ENCODE measurements at places on chromosomes 13 and 19.

DNA sequence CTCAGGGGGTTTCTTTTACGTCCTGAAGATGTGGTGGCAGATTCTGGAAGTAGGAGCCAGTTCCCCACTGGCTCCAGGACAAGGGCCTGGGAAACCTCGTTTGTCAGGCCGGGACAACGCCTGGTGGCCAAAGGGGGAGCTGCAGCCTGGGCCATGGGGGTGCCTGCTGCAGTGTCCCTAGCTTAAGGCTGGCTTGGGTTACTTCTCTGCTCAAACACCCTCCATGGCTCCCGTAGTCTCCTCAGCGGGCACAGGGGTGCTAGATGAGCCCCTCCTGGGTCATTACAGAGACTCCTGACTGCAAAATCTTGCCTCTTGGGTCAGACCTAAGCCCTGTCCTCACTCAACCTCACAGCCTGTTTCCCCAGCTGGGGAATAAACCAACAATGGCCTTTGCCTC is 14.7 kb downstream of the CILP2 start:
- DNase-seq, result no peak

DNA sequence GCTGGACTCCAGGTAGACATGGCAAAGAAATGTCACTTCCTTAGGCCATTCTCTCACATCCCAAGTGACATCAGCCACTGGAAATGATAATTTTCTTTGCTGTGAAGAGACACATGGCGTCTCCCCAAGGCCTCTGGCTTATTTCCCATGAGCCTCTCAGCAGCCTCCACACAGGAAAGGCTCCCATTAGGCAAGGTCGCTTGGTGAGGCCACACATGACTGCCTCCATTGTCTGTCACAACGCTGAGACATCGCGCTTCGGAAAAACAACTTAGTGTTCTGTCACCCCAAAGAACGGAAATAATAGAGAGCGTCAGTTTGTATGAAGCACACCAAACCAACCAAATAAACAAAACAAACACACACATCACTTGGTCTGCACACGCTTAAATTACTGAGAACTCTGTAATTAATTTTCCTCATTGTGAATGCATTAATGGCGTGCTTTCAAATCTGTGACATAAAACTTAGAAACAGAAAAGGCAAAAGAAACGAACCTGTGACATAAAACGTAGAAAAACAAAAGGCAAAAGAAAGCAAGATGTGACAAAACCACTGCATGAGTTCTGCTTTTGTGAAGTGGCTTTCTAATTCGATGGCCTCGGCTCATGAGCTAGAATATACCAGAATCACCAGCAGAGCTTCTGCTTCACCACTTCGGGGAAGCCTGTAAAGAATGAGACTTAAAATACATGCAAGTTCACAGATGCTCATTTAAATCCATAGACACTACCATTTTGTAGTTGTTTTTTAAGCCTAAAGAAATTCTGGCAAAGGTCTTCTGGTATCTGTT is 404.2 kb upstream of the SGCG start:
- DNase-seq, result no peak

GRCh38 chr19:9835507-9835949 is 410 bp downstream of the PIN1 start:
- no peak for DNase-seq

GRCh38 chr19:29855087-29855486 is 43.3 kb downstream of the CCNE1 start:
- DNase-seq, result no peak

DNA sequence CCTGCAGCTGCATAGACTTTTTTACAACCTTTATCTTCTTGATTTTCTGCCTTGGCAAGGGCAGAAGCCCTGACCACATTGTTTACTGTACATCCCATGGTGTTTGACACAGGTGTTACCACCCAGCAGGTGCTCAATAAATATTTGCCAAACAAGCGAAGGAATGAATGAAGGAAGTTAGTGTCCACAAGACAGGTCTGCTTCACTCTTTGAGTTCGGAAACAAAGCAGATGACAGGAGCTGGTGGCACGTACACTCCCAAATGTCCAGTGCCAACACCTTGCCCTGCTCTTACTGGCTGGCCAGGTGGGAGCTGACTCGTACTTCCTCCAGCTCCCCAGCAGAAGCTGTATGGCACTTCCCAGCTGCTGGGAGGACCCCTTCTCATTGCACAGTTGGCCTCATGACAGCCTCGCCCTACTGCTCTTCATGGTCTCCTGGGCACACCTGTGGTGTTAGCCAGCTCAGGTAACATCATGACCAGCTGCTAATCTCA is 22.0 kb upstream of the MUC16 start:
- DNase-seq, result no peak

DNA sequence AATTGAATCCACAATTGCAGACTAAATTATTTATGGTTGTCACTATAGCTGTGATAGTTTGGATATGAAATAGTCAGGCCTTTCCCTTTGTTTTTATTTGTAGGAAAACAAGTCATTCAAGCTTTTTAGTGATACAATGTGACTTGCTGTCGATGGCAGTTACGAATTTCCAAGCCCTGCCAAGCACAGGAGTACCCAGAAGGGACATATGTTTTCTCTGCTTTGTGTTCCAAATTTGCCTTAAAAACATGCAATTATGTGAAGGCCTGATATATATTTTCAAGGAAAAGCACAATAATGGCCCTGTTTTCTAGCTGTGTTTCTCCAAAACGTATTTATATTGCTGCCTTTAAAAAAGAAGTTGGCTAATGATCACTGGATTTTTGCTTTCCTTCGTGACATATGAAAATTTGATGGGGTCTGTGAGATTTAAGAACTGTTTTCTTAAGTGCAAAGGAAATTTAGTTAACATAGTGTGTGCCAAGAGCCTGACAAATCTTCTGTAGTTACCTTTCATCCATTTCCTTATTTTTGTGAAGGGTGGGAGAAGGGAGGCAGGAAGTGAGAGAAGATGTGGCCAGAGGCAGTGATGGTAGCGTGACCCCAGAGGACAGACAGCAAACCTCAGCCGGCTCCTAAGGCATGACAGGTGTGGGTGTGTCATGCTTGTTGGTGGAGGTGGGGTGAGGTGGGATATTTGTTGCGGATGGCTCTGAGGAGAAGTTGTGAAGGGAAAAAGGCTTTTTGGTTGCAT is 79.6 kb downstream of the TEX26 start:
- no peak for DNase-seq

GRCh38 chr19:35963514-35963913 is 27.3 kb downstream of the LRFN3 start:
- DNase-seq, result peak; percentile 52

DNA sequence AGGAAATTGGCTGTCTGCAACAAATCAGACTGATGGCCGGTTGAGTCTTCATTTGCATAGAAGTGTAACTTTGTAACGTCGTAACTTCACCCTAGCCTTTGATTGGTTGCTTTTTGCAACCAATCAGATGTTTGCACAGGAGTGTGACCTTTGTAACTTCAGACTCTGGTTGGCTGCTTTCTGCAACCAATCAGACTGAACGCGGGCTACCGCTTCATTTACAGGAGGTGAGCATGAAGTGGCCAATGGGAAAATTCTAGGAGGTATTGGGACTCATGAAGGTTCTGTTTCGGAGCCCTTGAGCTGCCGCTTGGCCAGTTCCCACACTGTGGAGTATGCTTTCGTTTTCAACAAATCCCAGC is 441 bp upstream of the ZNF559 start:
- DNase-seq, result no peak

GRCh38 chr19:4115818-4116385 is 8.0 kb downstream of the MAP2K2 start:
- no peak for DNase-seq

DNA sequence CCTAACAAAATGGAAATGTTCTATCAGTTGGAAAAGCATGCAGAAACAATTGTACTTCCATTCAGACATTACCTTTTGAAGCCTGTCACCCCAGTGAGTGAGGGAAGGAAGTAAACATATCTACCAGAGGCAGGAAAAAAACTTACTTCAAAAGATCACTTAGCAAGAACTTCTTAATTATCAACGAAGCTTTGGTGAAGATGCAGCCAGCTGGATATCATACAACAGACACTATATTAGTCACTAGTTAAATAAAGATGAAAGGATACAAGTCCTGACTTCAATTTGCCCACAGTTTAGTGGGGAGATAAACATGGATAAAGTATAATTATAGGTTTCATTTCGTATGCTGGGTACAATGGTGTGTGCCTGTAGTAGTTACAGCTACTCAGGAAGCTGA is 148.8 kb downstream of the TNFRSF19 start:
- DNase-seq, result no peak

DNA sequence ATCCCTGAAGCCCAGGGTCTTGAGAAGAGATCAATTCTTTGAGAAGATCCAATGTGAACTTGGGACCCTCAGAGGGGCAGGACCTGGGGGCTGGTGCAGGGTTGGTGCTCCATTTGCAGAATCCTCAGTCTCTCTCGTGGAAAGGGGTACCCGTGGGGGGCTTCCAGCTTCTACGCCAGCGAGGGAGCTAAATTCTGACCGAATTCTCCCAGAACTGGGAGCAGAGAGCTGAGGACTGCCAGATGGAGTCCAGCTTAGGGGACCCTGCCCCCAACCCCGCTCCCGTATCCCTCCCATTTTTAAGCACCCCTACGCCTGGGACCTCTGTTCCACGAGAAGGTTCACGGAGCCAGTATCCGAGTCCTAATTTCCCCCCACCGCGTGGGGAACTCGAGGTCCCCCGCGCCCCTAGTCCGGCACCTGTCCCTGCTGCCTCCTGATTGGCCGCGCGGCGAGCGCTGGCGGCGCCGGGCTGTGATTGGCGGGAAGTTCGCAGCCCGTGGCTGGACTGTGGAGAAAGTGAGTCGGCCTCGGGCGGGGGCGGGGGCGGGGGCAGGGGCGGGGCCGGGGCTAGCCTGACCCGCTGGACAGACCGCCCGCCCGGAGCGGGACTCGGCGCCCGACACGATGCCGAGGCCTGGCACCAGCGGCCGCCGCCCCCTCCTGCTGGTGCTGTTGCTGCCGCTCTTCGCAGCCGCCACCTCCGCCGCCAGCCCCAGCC is 4.4 kb upstream of the LTBP4 start:
- no peak for DNase-seq

DNA sequence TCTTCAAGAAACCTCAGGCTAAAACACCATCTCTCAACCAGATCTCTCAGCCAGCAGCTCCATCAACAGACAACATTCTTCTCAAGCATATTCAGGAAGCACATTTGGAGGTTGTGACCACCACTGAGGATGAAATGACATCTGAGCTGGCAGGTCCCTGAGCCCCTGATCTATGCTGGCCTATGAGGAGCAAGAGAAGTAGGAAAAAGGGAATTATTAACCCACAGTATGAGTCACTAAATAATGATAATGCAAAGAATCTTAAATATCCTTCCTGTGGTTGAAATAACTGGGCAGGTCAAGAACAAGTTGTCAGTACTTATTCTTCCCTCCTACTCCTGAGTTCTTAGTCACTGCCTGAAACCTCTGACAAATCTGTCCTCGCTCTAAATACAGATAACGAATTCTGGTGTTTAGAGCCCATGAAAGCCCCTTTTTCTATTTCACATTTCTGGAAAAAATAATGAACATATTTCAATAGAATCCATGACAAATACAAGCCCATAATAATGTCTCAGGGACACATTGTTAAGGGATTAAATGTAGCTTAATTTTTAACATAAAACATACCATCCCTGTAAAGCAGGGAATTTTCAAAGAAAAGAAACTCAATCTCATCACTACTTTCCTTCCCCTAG is 225.8 kb upstream of the IRS2 start:
- DNase-seq, result no peak
